ENCODE measurements at places on chromosomes 5 and 9.

DNA sequence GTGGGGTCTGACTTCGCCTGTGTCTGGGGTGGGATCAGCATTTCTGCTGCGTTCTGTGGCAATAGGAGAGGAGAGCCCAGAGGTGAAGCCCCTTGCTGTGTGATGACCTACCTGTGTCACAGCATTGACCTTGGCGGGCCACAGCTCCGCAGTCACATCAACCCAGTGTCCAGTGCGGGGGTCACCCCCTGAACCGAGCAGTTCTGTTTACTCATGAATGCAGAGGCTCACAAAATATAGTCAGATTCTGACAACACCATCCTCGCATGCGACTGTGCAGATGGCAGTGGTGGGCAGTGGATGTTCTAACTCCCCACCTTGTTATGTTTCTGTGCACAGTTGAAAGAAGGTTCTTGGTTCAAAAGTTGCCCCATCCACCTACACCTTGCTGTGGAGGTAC, 100.1 kb downstream of the ADAMTS16 start:
- DNase-seq = no peak

DNA sequence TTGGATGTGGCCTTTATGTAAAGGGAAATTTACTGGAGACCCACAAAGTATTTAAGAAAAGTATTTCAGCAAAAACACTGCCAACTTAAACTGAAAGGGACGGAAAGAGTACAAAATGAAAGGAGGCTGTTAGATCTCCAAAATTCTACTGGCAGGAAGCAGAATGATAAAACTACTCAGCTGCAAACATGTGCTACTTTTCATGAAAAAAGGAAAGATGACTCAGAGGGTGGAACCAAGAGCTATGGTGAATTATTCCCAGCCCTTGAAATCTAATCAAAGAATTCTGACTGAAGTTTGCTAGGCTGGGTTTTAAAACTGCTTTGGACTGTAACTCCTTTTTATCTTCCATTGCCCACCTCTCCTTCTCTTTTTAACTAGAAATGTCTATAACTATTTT, 58.6 kb upstream of the ZBED3 start:
- peak; percentile 22 for DNase-seq

DNA sequence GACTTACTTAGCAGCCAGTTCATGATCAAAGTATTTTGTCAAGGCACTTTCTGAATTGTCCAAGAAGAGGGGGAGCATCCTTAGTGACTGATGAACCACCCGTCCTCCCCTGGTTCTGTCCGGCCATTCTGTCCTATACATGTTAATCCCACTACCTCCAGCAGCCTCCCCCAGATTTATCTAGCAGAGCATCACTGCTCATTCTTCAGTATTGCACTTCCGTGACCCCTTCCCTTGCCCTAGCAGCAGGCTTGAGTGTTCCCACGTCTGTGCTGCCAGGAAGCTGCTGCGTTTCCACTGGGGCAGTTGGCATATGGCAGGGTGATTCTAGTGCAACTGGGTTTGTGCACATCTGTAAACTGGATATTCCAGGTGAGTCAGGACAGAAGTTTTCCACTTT, 4.5 kb downstream of the GLDC start:
- no peak for DNase-seq

DNA sequence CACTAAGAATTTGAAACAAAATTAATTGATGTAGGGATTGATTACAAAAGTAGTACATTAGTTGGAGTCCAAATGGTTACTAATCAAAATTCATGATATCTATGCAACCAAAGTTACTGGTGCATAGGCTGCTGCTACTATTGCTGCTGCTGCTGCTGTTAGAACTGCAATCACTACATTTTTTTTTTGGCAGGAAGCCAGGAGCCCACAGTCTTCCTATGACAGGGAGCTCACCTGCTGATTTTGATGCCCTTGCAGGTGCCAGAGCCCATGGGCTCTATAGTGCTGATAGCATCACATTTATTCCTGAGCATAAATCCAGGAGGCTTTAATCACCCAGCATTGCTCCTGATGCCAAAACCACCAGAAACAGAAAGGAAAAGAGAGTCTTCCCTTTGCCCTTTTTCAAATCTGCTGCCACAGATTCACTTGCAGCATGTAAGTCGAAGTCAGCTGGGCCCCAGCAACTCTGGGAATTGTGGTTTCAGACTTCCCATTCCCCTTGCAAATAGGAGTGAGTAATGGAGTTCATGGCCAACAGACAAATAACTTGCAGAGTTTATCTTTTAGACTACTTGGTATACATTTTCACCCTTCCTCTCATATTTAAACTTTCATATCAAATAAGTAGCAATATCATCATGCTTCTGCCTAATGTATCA, 17.6 kb downstream of the SLCO6A1 start:
- no peak for DNase-seq

- DNase-seq = no peak
Measured at GRCh38 chr9:68651280-68651893, 53.7 kb upstream of the PIP5K1B start.

DNA sequence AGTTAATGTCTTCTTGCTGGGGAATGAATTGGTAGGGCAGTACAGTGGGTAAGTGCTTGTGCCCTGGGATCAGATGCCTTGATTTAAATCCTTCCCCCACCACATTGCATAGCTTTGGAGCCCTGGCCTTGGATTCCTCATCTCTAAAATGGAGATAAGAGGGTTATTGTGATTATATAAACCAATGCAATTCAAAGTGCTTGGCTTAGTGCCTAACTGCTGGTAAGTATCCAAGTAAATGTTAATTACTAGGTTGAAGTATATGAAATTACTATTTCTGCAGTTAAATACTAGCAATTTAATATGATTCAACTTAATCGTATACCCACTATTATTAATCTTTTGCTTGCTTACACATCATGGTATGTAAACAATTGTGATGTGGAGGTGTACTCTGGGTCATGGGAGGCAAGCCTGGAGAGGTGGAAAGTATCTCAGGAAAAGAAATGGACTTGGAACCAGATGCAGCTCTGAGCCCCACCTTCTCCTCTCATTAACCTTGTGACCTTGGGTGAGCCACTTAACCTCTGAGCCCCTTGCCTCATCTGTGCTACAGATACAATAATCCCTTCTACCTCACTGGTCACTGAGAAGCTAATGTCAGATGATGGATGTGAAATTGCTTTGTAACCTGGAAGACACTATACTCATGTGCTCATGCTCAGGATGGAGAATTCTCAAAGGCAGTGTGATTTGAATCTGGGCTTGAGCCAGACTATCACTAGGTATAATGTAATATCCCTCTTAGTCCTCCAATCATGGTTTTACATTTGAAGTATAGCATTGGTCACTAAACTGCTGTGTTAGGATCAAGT, 23.8 kb downstream of the NEUROG1 start:
- no peak for DNase-seq

DNA sequence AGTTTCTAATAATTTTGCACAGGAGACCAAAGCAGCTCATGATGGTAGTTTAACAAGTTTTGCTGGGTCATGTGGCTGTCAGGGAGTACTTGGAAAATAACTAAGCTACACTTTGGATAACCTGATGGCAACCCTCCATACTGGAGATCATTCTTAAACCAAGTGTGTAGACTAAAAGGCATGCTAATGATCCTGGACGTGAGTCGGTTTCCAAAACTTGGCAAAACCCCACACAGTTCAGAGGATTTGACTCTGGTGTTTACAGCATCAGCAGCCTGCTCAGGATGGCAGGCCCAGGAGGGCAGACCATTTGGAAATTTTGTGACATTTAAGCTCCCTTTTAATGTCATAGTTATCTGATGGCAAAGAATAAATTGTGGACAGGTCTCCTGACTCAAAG, 196.5 kb upstream of the EFNA5 start:
- DNase-seq = no peak

GRCh38 chr5:15791274-15791673, 291.3 kb downstream of the FBXL7 start:
- DNase-seq = no peak

DNA sequence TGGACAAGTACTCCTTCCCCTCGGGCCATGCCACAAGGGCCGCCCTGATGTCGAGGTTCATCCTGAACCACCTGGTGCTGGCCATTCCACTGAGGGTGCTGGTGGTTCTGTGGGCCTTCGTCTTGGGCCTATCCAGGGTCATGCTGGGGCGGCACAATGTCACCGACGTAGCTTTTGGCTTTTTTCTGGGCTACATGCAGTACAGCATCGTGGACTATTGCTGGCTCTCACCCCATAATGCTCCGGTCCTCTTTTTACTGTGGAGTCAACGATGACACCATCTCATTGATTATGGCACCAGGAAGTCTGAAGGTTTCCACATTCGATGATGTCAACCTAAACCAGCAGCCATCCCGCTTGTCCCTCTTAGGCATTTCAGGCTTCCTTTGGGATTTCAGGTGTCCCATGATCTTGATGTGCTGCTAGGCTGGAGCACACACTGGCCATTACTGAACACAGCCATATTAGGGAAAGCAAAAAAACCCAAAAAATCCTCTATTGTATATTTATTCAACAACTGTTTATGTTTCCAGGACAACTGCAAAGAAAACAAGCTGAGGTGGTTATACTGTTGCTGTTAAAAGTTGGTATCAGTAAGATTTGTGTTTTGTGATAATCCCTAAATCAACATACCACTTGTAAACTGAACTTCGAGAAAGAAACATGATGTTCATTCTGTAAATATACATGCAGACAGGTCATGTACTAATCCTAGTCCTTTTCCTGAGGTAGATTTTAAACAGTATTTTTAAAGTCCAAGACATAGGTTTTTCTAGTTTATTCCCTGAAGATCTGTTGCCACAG, 1.1 kb downstream of the PLPP6 start:
- no peak for DNase-seq

DNA sequence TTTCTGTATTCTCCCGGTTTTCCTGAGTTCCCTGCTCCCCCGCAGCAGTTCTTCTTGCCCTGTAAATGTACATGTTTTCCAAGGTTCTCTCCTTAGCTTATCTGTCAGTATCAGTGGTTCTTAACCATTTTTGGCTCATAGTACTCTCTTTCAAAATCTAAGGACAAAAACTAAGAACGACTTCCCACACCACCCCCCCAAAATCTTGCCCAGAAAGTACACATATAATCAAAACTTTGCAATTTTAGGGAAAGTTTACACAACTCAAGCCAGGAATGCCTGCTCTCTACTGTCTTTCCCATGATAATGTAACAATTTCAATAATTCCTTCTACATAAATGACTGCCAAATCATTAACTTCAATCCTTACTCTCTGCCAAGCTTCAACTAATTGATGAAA, 4.5 kb downstream of the DCAF12 start:
- DNase-seq = no peak
